ENCODE measurements at places on chromosomes 11 and 22. TPM values are rescaled to one million over a fixed set of nuclear protein-coding genes. Genes with fewer than 3 reads are reported as not detected.
A peak's percentile ranks its signal among the peaks of the same experiment; 100 is the strongest.

DNA sequence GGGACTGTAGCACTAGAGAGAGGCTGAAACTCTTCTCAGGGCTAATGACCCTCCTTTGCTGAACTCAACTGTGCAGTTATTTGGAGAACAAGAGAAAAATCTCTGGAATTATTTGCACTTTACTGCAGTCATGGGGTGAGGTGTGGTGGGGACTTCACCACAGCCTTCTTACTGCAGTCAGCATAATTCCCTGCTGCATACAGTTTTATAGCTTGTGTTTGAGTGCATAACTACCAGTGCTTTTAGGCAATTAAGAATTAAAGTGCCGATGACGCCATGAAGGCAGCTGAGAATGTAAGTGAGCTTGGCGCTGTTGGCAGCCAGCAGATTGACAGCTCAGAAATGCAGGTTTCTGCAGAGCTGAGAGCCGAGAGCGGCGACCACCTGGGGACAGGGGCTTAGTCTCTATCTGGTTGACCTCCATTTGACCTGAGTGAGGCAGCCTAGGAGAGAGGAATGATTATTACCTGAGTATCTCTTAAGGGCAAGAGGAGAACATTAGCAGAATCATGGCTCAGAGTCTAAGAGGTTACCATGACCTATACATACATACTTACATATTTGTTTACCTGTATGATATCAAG is 830.0 kb downstream of the NTM start:
- no peak for DNase-seq

APOA4 gene
- total RNA-seq, result not detected

DNA sequence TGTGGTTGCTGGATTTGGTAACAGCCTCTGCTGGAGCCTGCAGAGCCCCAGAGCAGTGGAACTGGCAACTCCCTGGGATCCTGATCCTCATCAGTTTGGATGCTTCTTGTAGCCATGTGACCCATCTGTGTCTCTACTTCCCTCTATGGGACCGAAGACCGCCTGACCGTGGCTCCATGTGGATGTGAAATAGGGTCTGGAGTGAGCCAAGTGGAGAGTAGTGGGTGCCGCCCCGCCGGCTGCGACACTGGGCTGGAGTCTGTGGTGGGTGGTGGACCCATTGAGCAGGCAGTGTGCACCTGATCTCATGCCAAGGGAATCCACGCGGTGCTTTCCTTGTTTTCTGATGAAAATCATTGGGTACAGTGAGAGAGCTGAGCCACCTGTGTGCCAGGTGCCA is 543.2 kb upstream of the B3GAT1 start:
- no peak for DNase-seq

DNA sequence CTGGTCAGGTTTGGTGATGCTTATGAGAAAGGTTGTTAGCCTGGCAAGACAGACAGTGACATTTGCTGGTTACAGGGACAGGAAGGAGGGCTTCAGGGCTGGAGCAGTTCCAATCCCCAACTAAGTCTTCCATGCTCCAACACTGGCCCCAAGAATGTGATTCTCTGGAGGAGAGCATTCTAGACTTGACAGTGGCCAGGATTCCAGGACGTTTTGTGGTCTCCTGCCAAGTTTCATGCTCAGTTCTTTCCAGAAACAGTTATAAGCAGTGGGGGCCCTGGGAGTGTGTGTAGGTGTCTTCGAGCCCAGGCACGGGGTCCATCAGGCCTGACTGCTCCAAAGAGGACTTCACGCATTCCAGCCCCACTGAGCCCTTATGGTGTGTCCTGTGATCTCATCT is 8.9 kb upstream of the GRK3 start:
- no peak for DNase-seq

GRCh38 chr11:130830566-130830965 is 85.7 kb downstream of the SNX19 start:
- no peak for DNase-seq

OR4D5 gene
- total RNA-seq, result not detected

GRCh38 chr11:126991596-126991995 is 9.0 kb downstream of the KIRREL3 start:
- no peak for DNase-seq

SCUBE2 gene
- total RNA-seq, result not detected

GRCh38 chr11:74689666-74690065 is 41.6 kb downstream of the CHRDL2 start:
- DNase-seq, result no peak

- no peak for DNase-seq
Observed at GRCh38 chr11:22730319-22730718, 63.9 kb downstream of the GAS2 start.

KCNJ1 gene
- total RNA-seq, result not detected

TRIM6 gene
- total RNA-seq, result not detected

GRCh38 chr11:117641008-117641915 is 155.8 kb downstream of the DSCAML1 start:
- no peak for DNase-seq

MPPED1 gene
- total RNA-seq, result not detected

DNA sequence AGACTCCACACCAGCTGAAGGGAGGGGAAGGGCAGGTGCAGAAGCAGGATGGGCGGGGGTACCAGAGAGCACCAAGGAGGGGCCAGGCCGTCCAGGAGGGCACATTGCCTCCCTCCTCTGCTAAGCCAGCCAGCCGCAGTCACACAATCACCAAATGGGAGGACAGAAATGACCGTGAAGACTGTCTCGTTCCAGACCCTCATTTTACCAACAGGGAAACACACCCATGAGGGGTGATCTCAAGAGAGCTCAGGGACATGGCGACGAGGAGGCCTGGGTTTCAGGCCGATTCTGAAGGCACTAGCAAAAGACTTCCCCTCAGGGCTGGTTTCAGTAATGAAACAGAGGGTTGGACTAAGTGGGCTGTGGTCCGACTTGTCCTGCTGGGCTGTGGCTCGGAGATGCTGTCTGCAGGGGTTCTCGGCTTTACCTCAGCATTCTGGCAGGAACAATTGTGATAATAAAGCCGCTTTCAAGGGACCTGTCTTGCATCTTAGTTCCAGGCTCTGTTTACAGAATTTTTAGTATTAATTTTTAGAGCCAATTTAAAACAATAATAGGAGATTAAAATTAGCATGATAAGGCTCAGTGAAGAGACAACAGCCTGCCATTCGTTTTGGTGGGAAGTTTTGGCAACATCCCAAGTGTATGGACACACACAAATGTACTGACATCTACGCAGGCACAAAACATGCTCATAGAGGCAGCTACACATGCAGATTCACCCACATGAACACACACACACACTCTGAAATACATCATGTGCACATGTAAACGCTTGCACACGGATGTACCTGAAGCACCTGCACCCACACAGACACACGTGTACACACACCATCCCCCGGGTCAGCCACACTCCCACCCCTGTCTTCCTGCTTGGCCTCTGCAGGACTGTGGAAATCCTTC is 2.0 kb upstream of the B3GAT1 start:
- no peak for DNase-seq

- no peak for DNase-seq
Observed at GRCh38 chr22:48651036-48651890, 1176.4 kb downstream of the BRD1 start.

DNA sequence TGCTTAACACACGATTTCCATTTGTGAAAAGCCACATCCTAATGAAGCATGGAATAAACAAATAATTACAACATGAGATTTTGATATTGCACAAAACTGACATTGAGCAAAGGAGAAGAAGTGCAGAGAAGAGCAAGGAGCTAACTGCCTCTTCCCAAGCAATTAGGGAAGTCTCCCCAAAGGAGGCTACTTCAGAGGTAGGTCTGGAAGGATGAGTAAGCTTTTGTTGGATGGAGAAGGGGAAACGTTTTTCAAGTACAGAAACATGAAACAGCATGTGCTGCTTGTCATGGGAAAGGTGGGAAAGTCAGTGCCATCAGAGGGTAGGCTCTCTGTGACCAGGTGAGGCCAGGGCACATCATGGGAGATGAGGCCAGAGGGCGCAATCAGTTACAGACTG is 132.2 kb upstream of the SESN3 start:
- no peak for DNase-seq

DNA sequence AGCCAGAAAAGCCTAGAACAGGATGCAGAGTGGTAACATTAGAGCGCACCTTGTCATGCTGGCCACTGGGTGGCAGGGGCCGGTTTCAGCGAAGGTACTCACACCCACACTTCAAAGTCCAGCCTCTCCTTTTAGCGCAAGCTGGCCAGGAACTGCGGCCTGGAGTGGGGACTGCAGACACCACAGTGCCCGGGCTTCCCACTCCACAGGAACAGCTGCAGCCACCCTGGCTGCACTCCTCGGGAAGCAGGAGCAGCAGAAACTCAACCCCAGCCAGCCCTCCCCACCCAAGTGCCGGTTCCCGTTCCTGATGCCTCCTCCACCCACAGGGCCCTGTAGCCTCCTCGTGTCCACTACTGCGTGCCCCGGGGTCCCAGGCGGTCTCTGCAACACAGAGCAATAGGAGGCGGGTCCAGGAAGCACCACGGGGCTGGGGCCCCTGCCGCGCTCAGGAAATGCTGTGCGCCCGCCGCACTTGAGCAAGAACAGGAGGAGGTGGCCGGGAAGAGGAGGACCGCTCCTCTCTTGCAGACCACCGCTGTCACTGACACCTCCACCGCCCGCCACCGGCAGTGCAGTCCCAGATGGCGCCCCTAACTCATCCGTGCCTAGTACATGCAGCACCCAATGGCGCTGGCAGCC is 2.2 kb downstream of the RFPL2 start:
- no peak for DNase-seq

DNA sequence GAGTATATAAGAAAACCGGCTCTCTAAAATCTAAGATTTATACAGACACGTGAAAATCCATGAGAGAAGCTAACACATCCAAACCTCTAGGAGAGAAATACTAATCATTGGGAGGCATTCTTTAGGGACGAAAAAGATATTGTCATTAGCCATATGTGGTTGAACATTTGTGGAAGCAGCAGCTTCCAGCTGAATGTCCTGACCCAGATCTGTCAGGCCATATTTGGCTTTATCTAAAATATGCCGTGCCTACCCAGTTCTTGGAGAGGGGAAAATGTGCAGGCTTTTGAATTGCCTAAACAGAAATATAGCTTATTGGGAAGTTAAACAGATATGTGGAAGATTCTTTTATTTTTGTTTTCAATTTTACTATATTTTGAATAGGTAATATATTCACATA is 6.4 kb downstream of the CCDC89 start:
- no peak for DNase-seq

FIBIN gene
- not detected for total RNA-seq

- no peak for DNase-seq
Observed at GRCh38 chr11:67160045-67160444, 41.0 kb downstream of the KDM2A start.

CBLIF gene
- not detected for total RNA-seq

NAALADL1 gene
- total RNA-seq, result 30.1 TPM

DNA sequence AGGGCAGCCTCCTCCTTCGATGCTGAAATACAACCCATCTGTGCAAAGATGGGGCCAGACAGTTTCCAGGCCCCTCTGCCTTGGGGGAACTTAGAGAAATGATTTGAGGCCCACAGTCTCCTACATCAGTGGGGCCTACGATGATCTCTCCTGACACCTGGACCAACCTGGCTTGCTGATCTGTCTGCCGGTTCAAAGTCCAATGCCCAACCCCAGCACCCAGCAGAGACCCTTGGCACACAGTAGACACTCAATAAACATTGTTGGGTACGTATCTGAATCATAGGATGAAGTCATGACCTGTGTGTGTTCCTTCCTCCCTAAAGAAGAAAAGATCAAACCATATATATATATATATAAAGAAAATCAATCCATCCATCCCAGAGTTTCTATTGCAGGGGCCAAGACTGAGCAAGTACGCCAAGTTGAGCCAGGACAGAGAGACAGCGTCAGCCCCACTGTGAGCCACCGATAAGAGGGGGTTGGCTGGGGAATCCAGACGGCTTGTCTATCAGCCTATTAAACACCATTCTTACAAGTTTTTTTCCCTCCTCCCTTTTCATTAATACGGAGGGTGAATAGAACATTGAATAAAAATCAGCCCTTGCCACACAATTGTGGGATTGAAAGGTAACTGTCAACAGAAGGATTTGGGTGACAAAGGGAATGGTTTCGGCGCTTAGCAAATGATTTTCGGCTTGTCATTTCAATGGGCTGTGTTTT is 244.1 kb downstream of the MN1 start:
- no peak for DNase-seq

- no peak for DNase-seq
Observed at GRCh38 chr11:76524919-76525318, 80.1 kb downstream of the EMSY start.

DNA sequence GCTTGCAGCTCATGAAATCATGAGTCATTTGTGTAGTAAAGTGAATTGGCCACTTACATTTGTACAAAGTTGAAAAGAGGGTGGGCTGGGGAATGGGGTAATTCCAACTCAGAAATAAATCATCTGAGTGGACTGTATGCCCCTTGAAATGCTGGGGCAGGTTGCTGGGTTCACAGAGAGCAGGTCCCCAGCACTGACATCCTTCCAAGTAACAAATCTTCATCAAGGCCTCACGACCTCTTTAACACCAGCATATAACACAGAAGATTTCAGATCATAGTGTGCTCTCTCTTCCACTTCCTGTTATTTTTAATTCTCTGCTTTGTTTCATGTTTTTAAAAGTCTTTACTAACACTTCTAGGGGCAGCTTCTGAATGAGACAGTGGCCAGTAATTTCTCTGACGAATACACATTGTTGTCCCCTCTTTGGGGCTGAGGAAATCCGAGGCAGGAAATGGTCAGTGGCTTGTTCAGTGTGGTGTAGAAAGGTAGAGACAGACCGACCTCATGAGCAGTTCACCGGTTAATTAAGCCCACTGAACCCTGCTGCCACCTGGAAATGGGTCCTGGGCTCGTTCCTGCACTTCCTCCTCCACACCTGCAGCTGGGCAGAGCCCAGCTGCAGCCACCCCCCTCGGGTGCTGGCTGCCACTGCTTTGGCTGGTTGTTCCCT is 127.7 kb downstream of the MAML2 start:
- peak; percentile 56 for DNase-seq

CREB3L1 gene
- total RNA-seq, result not detected

- no peak for DNase-seq
Observed at GRCh38 chr11:34510218-34510617, 3.4 kb downstream of the ELF5 start.
